ENCODE measurements at places on chromosomes 3 and 15.

- no peak for DNase-seq
Observed at GRCh38 chr3:49582177-49582576, 27.9 kb downstream of the BSN start.

GRCh38 chr3:59425942-59426341, 376.1 kb upstream of the CFAP20DC start:
- peak; percentile 23 for DNase-seq

- DNase-seq: no peak
Observed at GRCh38 chr15:80971143-80971542, 18.5 kb downstream of the MESD start.

DNA sequence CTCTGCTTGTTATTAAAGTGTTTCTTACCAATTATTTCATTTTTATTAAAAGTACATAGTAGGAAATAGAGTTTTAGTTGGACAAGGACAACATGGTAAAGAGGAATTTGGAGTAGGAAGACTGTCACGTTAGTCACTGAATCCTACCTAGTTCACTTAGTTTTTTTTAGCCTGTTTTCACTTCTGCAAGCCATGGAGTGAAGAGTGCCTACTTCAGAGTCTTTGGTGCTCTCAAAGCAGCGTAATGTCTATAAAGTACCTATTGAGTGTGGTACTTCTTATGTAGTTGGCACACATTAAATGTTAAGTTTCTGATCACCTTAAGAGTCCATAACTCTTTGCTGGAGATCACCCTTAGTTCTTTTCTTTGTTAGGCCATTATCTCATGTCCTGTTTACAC, 78.7 kb downstream of the LPP start:
- no peak for DNase-seq

DNA sequence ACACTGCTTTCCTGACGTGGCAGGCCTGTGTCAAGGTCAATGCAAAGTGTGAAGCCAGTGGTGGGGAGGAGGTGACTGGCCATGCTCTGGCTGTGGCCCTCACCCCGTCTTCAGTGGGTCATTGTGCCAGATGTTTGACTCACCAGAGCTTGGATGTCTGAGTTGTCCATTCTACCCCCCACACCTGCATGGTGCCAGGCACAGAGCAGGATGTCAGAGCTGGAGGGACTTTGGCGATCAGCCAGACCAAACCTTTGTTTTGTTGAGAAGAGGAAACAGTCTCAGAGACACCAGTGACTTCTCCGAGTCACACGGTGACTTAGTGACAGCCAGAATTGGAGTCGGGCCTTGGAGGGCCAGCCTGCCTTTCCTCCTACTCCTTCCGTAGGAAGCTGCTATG, 49.5 kb downstream of the SMAD6 start:
- DNase-seq: no peak

DNA sequence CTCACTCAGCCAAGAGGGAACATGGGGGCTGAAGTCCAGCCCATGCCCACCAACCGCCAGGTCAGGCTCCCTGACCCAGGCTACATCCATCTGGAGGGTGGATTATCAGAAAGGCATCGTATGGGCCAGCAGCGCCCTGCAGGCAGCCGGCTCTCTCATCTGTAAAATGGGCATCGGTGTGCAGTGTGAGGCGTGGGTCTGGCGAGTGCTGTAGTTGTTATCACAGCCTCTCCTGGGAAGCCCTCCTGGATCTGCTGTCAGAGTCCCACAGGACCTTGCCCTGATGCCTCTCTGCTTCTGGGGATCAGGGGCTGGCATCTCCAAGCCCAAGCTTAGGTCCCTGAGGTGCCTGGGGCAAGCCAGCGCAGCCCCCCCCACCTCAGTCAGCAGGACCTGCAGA, 27.4 kb downstream of the CFAP100 start:
- no peak for DNase-seq

- DNase-seq: no peak
Observed at GRCh38 chr3:115980709-115981108, 357.4 kb downstream of the GAP43 start.

DNA sequence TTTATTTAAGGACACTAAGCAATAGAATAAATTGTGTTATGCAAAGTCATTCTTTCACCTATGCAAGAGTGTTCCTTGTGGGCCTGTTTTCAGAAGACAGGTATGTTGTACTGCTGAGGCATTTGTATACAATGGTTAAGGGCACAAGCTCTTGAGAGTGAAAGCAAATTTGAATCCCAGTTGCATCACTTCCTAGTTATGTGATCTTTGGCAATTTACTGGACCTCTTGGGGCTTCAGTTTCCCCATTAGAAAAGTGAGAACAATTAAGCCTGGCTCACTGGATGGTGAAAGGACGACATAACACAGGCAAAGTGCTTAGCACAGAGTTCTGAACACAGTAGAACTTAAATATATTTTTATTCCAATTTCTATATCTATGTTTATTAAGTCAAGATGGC, 117.4 kb downstream of the EFHB start:
- no peak for DNase-seq

DNA sequence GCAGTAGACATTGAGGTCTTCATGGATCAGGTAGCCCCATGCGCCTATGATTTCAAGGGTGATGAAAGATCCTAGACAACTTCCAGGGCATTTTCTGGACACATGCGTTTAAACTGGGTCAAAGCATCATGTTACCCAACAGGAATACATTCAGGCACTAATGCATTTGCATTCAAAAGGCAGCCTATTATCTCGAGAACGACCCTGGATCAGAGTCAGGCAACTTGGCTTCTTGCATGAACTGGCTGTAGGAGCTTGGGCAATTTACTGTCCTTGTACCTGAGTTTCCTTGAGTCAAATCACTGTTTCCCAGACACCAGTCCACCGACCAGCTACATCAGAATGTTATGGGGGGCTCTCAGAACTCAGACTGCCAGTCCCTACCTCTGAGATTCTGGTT, 51.5 kb upstream of the CHST2 start:
- no peak for DNase-seq

GRCh38 chr15:64905119-64905831, 6.4 kb upstream of the ANKDD1A start:
- peak; percentile 81 for DNase-seq

DNA sequence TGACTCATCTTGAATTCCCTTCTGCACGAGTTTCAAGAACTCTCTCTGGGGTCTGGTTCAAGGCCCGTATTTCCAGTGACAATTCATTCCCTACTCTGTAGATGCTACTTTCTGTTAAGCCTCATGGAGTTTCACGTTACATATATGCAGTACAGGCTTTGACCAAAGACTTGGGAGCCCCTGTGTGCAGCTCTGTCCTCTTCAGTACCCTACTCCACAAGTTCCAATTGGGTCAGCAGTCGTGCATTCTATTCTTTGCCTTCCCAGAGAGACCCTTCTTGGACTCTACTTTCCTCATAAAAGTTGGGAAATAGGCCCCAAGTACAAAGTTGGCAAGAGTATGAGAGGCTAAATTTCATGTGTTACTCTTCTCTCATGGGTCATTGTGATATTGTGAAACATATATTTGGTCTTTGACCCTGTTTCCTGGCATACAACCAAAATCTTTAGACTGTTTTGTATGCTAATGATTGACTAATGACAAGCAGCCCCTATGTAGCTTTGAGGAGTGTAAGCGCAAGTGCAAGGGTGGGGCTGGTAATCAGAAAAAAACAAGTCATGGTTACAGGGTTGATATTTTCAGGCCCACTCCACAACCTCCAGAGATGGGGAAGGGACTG, 15.0 kb upstream of the CCDC50 start:
- DNase-seq: no peak

- DNase-seq: no peak
Observed at GRCh38 chr3:152156880-152157279, 111.8 kb upstream of the MBNL1 start.

DNA sequence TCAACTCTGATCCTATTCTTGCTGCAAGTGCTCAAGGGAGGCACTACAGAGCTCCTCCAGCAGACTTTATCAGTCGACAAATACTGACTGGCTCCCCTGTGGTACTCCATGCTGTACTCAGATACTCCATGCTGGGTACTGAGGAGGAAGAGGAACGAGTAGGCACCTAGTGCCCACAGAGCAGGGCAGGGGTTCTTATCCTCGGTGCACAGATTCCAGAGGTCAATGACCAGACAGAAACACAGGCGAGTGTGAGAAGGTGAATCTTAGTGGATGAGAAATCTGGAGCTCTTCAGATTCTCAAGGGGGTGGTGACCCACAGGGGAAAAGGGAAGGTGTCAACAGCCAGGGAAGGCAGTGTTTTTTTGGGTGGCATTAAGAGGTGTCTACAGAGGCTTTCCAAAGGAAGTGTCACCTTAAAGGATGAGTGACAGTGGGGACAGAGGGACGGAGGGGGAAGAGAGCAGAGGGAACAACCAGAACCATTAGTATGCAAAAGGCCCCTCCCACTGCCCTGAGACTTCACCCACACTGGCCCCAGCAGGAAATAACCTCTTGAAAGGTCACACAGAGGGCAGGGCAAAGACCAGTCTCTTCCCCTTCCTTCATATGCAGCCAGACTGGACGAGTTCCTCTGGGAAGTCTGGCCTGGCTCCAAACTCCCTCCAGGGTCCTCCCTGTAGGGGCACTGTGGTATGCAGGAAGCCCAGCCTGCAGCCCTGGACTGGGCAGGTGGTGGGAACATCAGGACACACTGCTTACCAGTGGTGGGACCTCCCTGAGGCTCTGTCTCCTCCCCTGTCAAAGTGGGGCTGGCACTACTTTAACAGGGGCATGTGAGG, 27.5 kb downstream of the CCDC12 start:
- DNase-seq: no peak

- no peak for DNase-seq
Observed at GRCh38 chr3:132978464-132978863, 59.7 kb upstream of the TMEM108 start.

DNA sequence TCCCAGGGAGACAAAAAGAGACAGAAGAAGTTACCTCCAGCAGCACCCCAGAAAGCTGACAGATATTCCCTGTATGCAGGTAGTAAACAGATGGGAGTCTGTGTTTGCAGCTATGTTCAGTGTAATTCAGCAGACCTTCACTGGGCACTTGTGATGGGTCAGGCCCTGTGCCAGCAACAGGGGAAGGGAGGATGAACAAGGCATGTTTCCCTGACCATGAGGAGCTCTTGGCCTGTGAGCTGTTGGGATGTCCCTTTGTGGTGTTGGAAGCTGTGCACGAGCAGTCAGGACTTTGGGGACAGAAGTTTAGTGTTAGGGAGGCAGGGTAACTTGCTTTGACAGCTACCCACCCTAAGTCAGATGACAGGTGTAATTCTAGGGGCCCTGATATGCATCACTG, 106.0 kb upstream of the TRIM42 start:
- DNase-seq: no peak

DNA sequence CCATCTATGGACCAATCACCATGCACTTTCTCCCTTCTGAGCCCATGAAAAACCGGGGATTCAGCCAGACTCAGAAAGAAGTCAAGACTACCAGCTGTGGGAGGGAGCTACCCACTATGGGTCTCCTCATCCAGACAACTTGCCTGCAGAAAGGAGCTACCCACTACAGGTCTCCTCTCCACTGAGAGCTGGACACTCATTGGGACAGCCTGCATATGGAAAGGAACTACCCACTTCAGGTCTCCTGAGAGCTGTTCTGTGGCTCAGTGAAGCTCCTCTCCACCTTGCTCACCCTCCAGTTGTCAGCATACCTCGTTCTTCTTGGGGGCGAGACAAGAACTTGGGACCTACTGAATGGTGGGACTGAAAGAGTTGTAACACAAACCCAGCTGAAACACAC, 22.3 kb upstream of the ZBED2 start:
- no peak for DNase-seq
